Endodermal cell (in vitro differentiated cells): ENCODE measurements at places on chromosomes 6 and 20. TPM values are rescaled to one million over a fixed set of nuclear protein-coding genes. Genes with fewer than 3 reads are reported as not detected.

DNA sequence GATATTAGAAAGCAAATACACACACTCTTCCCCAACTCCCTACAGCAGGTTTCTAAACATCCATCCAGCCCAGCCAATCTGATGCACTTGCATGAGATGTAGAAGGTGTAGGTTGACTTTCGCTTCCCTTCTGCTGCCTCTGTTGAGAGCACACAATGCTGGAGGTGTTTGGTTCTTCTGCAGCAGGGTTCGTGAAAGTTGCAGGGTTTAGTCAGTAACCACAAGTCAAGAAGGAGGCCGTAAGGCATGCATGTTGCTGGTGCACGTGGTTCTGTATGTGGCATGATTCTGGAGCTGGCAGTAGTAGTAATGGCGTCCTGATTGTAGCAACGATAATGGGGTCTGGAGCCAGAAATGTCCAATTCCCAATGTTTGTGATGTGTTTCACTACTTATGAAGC, 53.0 kb downstream of the DEK start:
- DNase-seq, result no peak

- no peak for DNase-seq
Measured at GRCh38 chr20:9150679-9151078, 81.8 kb downstream of the PLCB4 start.

DNA sequence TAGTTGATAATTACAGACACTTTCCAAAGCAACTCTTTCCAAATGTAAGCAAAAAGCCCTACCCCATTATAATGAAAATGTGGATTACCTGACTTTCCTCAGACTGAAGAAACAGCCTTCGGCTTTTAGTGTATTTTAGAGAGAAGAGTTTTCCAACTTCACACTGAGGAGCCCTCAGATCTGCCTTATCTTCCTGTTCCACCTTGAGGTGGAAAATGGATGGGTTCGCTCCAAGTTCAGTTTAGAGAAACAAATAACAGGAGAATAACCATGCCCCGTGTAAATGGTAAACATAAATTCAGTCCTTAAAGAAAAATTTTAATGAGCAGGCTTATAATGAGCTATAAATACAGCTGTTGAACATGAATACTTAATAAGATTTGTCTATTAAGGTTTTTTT, 21.1 kb upstream of the MTHFD1L start:
- no peak for DNase-seq

DNA sequence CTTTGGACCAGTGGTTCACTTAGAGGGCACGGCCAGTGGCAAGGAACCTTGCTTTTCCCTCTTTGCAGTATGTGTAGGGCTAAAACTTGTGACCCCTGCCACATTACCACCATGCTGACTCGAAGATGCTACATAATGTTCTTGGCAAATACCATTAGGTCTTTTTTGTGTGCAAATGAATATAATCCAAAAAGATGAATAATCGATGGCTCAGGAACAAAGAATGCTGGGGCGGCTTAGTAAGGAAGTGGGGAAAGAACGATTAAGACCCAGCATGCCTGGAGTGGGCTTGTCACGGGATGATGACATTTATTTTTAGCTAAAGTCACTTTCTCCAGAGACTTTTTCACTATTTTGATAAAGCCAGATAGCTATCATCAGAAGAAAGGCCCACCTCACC, 23.1 kb downstream of the CMTR1 start:
- DNase-seq, result no peak

BPIFA2 gene
- total RNA-seq, result not detected in 2 replicates

GRCh38 chr6:41013466-41014153, 25.4 kb downstream of the UNC5CL start:
- DNase-seq, result no peak

GRCh38 chr20:5895626-5896025, 54.7 kb downstream of the TRMT6 start:
- no peak for DNase-seq

DNA sequence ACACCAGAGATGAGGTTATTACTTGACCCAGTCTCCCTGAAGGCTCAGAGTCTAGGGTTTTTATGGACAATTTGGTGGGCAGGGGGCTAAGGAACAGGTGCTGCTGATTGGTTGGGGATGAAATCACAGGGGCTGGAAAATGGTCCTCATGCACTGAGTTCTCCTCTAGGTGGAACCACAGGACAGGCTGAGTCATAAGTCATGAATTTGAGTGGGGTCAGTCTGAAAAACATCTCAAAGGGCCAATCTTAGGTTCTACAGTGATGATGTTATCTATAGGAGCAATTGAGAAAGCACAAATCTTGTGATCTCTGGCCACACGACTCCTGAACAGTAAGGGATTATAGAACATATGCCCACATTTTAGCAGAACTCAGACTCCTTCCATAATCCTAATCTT, 5.9 kb upstream of the MRS2 start:
- no peak for DNase-seq

DNA sequence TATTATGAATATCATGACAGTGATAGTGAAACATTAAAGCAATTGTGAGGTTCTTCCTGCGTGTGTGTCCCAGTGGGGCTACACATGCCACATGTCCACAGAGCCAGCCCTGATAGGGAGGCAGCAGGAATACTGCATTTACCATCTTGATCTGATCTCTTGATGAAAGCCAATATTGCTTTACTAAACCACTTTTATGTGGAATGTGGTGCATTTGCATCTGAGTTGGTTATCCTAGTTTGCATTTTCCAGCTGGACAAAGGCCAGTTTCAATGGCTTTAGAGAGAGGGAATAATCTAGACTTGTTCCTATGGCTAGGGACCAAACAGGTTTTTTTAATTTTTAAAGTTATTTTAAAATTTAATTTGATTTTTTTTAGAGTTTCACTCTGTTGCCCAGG, 216.3 kb upstream of the FERMT1 start:
- no peak for DNase-seq

DNA sequence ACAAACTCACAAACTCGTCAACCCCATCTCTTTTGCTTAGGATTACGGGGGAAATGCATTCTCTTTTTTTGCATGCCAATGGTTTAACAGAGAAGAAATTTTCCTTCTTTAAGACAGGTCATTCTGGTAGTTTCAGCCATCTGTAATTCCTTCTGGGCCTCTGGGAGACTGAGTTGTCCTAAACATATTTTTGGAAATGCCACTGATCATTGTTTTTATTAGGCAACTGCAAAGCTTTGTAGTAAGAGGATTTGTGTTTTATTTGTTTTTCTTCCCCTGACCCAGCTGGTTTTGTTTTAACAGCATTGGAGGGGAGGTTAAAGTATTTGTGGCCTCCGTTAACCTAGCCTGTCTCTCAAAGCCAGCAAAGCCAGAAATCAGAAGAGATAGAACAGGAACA, 73.1 kb upstream of the ISM1 start:
- no peak for DNase-seq

DNA sequence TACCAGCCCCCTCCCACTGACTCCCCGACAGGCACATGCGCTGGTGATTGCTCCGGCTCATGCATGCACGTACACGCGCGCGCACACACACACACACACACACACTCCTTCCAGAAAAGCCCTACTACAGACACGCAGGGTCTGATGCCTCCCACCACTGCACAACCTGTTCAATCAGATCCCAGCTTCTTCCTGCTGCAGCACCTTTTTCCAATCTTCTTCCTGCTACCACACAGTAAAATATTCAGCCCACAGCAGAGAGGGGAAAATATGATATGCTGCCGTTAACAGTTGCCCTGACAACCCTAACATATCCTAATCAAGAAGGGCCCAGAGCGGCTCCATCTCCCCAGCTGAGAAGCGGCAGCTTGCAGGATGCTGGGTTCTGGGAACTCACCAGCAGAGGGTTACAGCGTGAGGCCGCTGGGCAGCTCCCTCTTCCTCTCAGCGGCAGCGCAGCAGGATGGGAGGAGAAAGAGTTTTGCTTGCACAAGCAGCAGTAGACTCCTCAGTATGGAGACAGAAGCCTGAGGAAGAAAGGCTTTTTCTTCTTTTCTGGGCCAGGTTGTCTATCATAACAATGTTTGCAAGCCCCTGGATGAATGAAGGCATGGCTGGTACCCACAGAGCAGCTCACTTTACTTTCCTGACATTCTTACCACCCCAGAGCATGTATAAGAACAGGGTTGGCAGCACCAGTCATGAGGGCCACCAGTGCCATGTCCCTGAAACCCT, 23.9 kb downstream of the MAP7 start:
- DNase-seq, result peak; percentile 90

GRCh38 chr6:149761438-149761837, 11.9 kb downstream of the PCMT1 start:
- DNase-seq, result no peak

DNA sequence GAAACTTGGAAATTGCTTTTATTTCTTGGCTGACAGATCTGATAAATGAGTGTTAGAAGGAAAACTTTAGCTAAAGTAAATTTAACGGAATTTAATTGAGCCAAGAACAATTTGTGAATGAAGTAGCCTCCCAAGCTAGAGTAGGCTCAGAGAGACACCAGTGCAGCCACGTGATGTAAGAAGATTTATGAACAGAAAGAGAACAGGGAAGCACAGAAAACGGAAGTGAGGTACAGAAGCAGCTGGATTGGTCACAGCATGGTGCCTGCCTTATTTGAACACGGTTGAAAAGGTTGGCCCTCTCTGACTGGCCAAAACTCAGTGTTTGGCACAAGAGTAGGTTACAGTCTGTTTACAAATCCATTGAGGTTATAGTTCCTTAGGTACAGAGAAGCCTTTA, 29.5 kb upstream of the IFNGR1 start:
- no peak for DNase-seq

SLCO4A1 gene
- total RNA-seq, result 4.8 and 5.0 TPM in 2 replicates

GRCh38 chr6:143112084-143112768, 51.5 kb downstream of the AIG1 start:
- DNase-seq, result no peak

TREM1 gene
- total RNA-seq, result not detected in 3 replicates

- DNase-seq, result no peak
Measured at GRCh38 chr6:79571030-79571367, 33.8 kb upstream of the LCA5 start.

- peak; percentile 43 for DNase-seq
Measured at GRCh38 chr6:65569505-65569904, 137.5 kb downstream of the EYS start.

PPP1R14C gene
- 0.17 to 0.20 TPM in 2 of 3 replicates, not detected in the other for total RNA-seq

DNA sequence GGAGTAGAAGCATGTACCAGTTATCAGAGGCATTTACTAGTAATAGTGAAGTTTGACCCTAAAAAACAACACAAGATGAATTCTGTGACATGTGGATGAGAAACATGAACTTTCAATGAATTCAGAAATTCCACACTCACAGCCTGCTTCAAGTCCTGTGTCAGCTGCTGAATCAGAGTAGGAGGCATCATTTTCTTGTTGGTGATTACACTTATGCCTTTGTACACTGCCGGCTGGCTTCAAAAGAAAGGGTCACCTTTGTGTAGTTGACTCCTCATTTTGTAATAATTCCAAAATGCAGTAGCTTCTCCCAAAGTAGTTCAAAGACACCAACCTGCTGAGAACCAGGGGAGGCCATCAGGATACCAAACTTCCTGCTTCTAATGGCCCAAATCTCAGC, 165.5 kb downstream of the BACH2 start:
- no peak for DNase-seq

DNA sequence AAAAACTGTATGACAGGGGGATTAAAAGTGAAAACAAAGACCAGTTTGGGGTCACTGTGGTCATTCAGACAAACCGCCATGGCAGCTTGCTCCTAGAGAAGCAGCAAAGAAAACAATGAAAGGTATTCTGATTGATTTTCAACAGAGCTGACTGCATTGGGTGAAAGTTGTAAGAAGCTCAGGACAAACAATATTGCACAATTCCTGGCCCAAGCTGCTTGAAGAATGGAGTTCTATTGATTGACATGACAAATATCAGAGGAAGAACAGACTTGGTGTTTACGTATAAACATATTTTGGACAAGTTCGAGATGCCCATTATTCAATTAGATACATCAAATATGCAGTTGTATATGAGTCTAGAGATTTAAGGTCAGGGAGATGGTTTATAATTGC, 62.0 kb downstream of the TRIM38 start:
- no peak for DNase-seq

MEI4 gene
- total RNA-seq, result 0.07 to 0.97 TPM (median 0.84 TPM) in 3 replicates

DNA sequence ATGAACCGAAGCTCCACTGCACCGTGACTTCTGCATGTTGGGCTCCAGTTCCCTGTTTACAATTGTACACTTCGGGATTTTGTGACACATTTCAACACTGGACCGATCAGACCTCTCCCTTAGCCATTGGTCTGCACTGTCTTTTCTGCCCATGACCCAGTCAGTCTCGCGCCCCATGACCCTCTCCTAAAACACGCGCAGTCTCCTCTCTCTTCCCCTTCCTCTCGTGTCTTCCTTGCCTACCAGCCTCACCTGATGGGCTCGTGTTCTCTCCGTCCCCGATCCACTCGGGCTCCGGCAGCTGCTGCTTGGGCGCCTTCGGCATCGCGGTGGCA, 535 bp upstream of the ABCF1 start:
- no peak for DNase-seq

DNA sequence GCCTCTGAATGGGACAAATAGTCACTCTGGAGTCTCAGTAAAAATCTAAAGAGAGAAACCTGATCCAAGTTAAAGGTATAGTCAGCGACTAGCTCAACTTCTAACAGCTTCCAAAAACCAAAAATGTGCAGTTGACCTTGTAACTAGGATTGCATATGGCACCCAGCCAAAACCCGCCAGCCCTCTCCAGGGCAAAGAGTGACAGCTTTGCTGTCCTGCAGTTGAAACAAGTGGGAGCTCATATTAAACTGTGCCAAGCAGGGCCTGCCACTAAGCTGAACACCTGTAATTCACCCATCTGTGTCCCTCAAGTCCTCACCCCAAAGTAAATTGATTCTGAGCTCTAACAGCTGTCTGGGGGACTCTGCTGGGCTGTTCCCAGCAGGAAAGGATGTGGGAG, 695.3 kb downstream of the MAFB start:
- no peak for DNase-seq

PSORS1C1 gene
- 0.44 to 1.2 TPM in 2 of 3 replicates, not detected in the other for total RNA-seq

AVP gene
- not detected in 2 replicates for total RNA-seq
